EH (cell line): ENCODE measurements at places on chromosomes 6 and 20.

- DNase-seq: no peak
These were observed 517.2 kb downstream of the DHX35 start for GRCh38 chr20:39479196-39479810.

DNA sequence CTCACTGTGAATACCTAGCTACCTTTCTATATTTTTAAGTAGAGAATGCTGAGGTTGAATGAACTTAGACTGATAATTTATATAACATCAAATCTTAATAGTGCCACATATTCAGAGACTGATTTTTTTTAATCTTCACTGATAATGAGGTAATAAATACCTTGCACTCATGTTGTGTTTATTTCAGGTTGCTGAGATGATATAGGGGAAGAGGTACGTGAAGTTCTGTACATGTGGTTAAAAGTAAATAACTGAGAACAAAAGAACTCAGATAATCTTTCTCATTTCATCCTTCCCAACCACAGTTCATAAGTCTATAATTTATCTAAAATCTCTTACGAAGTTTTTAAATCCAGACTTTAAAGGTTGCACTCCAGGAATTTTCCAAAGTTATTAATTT, 6.4 kb downstream of the NHSL1 start:
- no peak for DNase-seq

DNA sequence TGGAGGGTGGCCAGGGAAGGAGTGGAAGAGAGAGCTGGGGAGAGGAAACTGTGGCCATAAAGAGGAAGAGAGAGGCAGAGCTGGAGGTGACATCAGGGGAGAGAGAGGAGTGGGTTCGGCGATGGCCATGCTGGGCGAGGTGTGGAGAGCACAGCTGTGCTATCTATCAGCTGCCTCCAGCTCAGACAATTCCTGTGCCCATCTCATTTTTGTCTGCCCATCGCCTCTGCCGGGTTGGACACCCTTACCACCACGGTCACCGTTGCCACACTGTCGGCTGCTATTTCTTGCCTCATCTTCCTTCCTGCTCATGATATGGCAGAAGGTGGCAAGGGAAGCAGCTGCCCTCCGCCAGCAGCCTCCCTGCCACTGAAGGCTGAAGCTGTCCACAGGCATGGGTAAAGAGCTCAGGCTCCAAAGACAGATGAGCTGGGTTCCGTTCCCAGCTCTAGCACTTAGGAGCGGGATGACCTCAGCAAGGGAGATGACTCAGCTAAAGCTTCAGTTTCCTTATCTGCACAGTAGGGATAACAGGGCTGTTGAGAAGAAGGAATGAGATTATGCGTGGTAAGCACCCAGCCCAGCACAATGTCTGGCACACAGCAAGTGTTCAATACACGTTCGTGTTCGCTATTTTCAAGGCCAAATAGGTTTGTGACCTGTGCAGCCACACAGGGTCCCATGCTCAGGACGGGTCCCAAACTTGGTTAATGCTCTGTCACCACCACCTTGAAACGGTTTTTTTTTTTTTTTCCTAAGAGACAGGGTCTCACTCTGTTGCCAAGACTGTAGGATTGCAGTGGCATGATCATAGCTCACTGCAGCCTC, 21.9 kb upstream of the TAF8 start:
- peak; percentile 70 for DNase-seq

GRCh38 chr20:23143986-23144690, 58.0 kb upstream of the CD93 start:
- no peak for DNase-seq

GRCh38 chr6:153121311-153121710, 9.8 kb downstream of the RGS17 start:
- DNase-seq: no peak

- DNase-seq: peak; percentile 48
These were observed 831.0 kb downstream of the TFAP2A start for GRCh38 chr6:9583753-9584352.

GRCh38 chr6:26021001-26021349, 58.4 kb downstream of the TRIM38 start:
- peak; percentile 74 for DNase-seq

DNA sequence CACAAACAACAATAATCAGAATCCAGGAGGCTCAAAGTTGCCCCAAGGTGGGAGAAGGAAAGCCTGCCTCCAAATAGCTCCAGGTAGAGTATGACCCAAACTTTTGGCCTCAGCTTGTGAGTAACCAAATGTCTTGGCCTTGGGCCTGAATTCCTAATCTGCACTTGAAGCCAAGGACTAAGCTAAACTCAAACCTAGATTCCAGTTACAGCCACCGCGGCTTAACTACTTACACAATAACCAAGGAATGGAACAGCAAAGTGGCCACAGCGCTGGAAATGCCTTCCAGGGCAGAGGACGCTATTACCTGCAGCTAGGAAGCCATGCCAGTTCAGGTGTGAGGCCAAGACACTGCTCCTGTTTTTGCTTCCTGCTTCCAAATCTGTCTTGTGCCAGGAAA, 4.6 kb downstream of the NINL start:
- DNase-seq: peak; percentile 31

DNA sequence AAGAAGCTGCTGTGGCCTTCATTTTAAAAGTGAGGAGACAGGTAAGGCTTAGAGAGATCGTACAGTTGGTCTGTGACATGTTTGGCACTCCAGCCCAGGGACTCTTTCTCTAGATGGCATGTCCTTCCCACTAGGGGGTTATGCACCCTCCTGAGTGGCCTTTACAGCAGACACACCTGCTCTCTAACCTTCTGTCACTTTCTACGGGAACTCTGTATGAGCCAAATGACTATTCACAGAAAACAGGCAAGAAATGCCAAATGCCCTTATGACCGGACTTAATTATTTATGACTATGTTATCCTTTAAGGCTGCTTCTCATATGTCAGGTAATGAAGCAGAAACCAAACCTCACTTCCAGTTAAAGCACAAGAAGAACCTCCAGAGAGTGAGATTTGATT, 91.2 kb downstream of the MAP3K5 start:
- DNase-seq: no peak

- DNase-seq: no peak
These were observed 4.9 kb upstream of the EDN3 start for GRCh38 chr20:59295531-59295930.

DNA sequence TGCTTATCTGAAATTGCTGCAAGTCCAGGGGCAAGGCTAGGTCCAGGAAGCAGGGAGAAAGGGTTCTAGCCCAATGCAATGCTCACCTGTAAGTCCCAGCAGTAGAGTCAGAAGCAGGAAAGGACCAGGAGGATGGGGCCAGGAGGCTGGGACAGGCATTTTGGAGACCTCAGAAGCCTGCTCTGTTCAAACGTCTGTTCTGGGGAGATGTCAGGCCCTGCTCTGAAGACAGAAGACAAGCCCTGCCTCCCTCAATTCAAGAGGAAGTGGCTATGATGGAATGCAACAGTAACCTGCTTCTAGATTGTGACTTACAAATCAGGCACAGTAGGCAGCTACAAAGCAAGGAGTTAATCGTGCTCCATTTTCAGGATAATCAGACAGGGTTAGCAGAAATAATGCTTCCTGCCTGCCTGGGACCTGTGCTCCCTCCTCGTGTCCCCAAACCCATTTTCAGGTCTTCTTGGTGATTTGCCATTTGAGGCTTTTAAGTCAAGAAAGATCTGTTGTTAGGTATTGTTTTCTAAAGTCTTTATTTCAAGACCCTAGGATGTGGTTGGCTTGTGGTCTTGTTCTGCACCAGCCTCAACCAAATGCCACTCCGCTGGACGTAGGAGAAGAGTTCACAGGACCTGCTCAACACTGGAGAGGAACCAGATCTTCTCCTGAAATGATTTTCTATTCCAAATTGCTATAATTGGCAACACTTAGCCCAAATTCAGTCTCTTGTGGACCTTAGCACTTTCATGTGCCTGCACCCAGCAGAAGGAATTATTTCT, at the start of gene SIRPG:
Gene SIRPG (minus strand): TSS at position 224 of the 779 bp plus-strand sequence. CDS start 65 bp downstream, at position 159.
- DNase-seq: no peak

- no peak for DNase-seq
These were observed 1.6 kb upstream of the PSMB8 start for GRCh38 chr6:32845384-32845884.

DNA sequence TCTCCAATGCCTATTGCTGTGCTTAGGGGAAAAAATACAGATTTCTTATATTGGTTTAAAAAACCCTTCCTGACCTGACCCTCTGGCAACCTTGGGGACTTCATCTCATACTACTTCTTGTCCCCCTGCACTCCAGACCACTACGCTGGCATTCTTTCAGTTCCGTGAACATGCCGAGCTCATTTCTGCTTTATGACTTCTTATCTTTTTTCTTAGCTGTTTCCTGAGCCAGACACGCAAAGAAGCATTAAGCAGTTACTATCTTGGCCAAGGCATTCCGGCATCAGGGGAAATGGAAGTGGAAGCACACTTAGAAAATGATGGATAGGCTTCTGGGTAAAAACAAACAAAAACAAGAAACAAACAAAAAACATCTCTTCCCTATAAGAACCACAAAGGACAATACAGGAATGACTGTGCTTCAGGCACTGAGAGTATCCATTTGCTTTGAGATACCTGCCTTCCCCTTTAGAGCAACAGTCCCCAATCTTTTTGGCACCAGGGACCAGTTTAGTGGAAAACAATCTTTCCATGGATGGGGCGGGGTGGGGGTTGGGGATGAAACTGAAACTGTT, 4.4 kb upstream of the CCDC28A start:
- DNase-seq: no peak

GRCh38 chr6:42049948-42050296, 402 bp upstream of the TAF8 start:
- DNase-seq: no peak

DNA sequence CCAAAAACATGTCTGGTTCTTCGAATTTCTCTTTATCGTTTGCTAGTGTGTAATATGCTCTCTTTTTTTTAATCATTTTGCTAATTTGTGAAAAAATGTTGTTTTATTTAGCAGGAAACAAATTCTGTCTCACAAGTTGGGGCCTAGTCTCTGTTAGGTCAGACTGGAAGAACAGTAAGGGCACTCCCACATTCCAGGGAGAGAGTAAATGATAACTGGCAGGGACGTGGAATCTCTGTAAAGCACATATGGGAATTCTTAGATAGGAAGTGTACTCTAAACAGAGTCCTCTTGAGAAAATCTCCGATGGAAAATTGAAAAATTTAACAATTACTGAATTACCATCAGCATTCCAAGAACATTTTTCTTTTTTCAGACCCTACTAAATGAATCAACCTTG, 16.4 kb upstream of the CCDC28A start:
- DNase-seq: peak; percentile 42
